NCI-H2171 (cell line): ENCODE measurements at places on chromosomes 3 and 15.

DNA sequence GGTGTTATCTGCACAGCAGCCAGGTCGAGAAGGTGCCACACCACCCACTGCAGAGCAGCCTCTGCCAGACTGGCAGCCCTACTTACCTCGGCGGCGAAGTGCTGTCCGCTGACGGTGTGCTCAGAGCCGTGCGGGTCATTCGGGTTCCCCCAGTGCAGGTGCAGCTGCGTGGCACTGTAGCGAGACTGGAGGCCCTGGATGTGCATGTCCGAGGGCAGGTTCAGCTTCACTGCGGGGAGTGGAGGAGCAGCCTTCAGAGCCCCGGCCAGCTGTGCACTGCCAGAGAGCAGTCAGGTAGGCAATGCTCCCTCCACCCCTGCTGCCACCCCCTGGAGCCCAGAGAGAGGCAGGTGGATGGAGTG lies 36.3 kb downstream of the CA12 start:
- no peak for DNase-seq

DNA sequence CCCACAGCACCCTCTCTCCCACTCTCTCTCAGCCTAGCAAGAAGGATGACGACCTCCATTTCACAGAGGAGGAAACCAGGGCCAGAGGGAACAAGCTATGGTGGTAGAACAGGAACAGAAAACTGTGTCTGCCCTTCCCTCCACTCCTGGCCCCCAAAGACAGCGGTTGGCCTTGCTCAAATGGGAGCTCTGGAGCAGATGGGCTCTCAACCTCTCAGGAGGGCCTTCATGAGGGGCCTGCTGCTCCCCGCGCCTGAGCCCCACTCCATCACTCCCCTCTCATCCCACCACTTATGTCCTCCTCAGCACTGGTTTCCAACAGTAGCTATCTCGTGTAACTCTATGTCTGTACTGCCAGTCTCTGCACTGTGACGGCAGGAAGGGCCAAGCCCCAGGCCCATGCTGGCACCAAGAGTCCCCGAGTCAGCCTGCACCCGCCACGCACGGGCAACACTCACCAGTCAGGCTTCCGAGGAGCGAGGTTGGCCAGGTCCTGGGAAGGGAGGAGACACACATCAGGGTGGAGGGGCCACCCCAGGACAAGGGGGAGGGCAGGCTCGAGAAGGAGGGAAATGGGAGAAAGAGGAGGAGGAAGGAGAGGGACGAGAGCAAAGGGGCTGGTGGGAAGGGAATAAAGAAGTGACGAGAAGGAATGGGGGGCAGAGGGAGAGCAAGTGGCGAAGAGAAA lies 45.5 kb downstream of the PTH1R start:
- DNase-seq: no peak

DNA sequence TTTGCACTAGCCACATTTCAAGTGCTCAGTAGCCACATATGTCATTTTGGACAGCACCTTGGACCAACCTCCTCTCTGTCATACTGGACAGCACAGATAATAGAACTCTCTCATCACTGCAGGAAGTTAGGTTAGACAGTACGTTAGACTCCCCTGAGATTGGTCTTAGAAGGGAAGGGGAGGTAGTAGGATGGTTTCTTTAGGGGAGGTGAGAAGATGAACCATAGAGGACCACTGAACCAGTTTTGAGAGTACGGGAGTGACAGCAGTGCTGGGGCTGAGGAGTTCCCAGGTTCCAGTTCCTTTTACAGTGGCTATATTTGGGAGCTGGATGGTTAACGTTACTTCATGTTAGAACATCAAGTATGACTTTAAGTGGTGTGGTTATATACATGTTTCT lies 7.8 kb downstream of the LRCH3 start:
- DNase-seq: no peak

DNA sequence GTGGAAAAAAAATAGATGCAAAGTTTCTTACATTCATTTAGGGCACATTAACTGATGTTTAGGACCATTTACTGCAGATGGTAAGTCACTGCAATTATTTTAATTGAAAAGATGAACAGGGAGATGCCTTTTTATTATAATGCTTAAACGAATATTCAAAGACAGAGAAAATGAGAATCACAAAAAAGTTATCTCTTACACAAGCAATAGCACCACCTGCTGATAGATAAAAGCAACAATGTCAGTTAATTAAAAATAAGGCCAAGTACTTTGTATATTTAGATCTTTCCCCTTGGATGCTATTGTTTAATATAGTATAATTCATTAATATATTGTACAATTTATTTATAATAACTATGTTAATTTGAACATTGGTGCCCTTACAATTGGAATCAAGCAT lies 55.9 kb downstream of the IFT80 start:
- peak; percentile 16 for DNase-seq

DNA sequence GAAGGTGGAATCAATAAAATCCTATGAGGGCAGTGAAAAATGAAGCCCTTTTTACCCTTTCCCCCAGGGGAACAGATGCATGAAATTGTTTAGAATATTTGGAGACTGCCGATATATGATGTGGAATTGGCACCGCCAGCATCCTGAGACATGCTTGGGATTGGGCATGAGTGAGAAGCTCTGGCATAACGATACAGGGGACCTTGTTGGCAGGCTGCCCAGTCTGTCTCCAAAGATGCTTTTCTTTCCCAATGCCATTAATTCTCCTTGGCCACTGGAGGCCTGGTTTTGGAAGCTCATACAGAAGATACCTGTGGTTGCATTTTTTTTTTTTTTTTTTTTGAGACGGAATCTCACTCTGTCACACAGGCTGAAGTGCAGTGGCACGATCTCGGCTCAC lies 800.6 kb upstream of the LMCD1 start:
- DNase-seq: no peak

GRCh38 chr3:123809597-123809996 lies 74.5 kb downstream of the MYLK start:
- DNase-seq: no peak

- no peak for DNase-seq
These were observed 31.7 kb downstream of the POC1A start for GRCh38 chr3:52122491-52122890.

GRCh38 chr3:26480377-26480776 lies 142.2 kb upstream of the LRRC3B start:
- DNase-seq: no peak

DNA sequence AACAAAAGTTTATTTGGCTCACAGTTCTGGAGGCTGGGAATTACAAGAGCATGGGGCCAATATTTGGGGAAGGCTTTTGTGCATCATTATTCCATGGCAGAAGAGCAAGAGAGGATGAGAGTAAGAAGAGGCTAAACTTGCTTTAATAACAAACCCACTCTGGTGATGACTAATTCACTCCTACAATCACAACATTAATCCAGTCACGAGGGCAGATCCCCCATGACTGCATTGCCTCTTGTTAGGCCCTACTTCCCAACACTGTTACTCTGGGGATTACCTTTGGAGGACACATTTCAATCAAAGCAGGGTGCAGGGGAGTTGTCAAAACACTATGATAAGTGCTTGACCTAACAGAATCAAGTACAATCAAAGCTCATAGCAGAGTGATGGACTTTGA lies 181.7 kb downstream of the BBX start:
- no peak for DNase-seq

DNA sequence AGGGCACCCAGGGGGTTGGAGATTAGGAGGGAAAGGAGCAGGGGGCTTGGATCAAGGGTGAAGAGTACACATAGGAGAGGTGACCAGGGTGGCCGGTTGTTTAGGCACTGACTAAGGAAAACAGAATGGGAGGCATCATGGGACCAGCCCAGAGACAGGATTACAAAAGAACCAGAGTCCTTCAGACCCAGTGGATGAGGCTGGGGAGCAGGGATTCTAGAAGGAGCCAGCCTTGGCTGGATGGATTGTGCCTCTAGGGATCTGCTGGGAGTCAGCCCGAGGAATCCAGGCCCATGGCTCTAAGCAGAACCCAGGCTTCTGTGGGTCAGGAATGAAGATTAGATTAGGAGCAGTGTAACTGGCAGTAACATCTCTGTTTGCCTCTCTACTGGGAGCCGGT lies 98.6 kb downstream of the ARNT2 start:
- no peak for DNase-seq

DNA sequence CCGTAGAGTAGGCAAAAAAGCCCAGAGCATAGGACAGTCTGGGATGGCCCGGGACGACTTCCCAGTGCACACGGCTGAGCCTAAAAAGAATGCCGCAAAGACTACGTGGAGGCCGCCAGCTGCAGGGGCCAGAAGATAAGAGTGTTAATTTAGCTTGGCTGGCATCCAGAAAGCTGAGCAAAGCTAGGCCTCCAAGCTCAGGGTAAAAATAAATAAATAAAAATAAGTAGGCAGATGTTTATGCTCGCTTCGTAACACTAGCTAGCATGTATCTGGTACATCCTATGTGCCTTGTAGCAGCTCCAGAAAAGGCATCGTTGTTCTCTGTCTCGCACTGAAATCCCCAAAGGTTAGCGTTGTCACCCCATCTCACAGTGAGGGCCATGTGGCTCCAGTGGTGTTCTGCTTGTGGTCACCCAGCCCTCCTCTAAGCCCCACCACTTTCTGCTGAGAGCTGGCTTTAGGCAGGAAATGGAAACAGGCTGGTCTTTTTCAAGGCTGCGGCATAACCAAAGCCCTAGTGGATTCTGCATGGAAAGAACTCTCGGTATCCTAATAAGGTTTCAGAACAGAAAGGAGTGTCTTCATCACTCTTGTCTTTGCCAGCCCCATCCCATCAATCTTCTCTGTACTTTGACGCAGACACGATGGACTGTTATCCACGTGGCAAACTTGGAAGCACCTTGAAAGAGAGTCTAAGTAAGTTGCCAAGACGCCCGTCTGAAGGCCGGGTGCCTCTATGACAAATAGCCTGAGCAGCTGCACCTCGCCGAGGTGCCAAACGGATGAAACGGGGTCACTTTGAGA lies 58.1 kb upstream of the MEF2A start:
- peak; percentile 86 for DNase-seq

- DNase-seq: no peak
These were observed 24.2 kb downstream of the GRAMD2A start for GRCh38 chr15:72173401-72173800.

DNA sequence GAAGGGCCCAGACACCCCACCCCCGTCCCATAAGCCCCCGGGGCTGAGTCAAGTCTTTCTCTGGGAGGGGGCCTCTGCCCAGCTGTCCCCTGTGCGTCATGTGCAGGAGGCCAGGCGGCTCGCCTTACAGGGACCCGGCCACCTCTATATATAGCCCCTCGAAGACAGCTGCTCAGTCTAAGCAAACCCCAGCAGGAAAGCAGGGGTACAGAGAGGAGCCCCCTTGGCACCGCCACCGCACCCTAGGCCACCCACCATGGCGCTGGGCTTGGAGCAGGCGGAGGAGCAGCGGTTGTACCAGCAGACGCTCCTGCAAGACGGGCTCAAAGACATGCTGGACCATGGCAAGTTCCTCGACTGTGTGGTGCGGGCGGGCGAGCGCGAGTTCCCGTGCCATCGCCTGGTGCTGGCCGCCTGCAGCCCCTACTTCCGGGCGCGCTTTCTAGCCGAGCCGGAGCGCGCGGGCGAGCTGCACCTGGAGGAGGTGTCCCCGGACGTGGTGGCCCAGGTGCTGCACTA lies at the start of gene KLHL40:
TSS of gene KLHL40 (plus strand) at position 175 of the 519 bp plus-strand sequence. CDS start at position 257, 82 bp downstream.
- DNase-seq: no peak

GRCh38 chr3:76897076-76897475 lies 142.8 kb upstream of the ROBO2 start:
- DNase-seq: no peak

DNA sequence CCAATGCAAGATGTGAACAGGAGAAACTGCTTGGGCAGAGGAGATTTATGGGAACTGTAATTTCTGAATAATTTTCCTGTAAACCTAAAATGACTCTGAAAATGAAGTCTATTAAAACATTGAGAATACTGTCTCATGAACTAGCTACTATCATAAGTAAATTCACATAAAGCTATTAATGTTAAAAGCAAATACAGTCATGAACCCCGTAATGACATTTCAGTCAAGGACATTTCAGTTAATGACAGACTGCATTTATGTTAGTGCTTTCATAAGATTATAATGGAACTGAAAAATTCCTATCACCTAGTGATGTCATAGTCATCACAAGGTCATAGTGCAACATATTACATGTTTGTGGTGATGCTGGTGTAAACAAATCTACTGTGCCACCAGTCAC lies 17.2 kb downstream of the CBLB start:
- no peak for DNase-seq

- no peak for DNase-seq
These were observed 204.9 kb upstream of the MDFIC2 start for GRCh38 chr3:70517124-70517890.

GRCh38 chr3:40118091-40118490 lies 191.4 kb upstream of the EIF1B start:
- no peak for DNase-seq

GRCh38 chr3:120449701-120450599 lies 842 bp downstream of the FSTL1 start:
- DNase-seq: no peak

DNA sequence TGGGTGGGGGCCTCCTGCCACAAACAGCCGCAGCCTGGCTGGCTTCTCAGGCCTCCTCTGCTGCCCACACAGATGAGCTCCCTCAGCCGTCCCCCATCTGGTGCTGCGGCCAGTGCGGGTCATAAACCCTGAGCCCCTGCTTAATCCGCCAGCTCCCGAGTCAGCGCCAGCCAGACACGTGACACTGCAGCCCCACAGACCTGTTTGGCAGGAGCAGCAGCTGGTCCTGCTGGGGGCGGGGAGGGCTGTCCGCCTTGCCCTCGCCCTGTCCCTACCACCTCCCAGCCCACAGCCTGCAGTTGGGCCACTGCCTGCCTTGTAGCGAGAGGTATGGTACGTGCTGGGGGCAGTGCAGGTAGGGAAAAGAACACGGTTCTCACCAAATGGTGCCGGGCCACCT lies 86.2 kb downstream of the IQSEC1 start:
- DNase-seq: no peak

DNA sequence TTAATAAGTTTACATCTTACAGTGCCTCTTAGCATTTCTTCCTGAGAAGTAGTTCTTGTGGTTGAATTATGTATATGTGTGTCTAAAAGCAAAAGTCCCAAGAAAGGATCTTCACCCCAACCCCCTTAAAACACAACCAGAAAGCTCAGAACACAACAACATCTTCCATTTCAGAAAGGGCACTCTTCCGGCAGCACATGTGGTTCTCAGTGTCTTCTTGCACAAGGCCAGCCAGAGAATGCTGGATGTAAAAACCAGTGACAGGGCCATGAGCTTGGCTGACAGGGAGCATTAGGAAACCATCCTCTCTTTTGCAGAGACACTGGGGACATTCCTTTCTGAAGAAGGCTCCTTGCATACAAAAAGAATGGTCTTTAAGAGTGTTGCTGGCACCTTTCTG lies 45.0 kb downstream of the EEFSEC start:
- DNase-seq: no peak

GRCh38 chr15:83066734-83067637 lies at the start of gene BTBD1:
TSS of gene BTBD1 (minus strand) at chr15:83067252. CDS start at chr15:83067151, 101 bp downstream.
- peak; percentile 82 for DNase-seq

- DNase-seq: no peak
These were observed 2.7 kb upstream of the LZTFL1 start for GRCh38 chr3:45844616-45845015.

- DNase-seq: no peak
These were observed 27.0 kb upstream of the UBE3A start for GRCh38 chr15:25465835-25466234.
